Activated CD4-positive, CD25-positive, alpha-beta regulatory T cell treated with anti-CD3 and anti-CD28 coated beads, Interleukin-2, amount 50 U/mL, for 24 hours (primary cell): ENCODE measurements at places on chromosomes 4 and X.

DNA sequence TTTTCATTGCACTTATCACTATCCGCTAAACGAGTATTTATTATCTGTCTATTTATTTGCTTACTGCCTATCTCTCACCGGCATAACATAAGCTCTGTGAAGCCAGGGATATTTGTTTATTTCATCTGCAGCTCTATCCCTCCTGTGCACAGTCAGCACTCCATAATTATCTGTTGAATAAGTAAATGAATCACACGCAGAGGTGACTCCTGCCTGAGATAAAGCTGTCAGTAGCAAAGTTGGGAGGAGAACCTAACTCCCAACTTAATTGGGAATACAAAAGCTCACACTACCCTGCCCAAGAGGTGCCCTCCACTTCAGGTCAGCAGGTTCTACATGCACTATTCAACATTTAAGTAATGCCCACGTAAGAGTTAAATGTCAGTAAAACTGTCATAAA lies 85.7 kb downstream of the CORIN start:
- no peak for ATAC-seq

DNA sequence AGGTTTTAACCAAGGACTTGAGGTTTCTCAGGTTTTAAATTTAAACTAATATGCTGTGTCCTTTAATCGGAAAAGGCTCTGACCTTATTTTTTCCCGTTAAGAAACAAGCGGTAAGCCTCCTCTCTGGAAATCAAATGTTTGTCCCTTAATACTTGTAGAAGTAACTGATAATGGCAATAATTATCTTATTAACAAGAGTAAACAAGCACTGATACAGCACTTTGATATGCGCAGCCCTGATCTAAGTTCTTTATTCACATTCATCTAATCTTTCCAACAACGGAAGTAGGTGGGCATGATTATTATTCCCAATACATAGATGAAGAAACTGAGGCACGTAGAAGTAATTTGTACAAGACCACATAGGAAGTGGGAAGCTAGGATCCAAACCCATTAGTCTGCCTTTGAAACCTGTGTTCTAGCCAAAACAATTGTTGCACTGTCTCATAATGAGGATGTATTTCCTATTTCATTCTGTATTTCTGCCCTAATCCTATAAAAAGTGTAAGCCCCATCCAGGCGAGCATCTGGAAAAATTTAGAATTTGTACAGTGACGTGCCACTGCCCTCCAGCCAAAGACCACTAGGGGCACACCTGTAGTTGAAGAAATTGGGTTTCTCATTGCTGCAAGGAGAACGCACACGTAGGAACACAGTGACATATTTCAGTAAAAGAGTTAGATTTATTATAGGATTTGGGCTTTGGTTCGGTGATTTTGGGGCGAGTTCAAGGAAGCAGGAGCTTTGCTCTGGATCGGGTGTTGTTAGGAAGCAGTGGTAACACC lies 606 bp downstream of the CXorf58 start:
- no peak for ATAC-seq

- ATAC-seq, result no peak
These were observed 77.0 kb upstream of the ARMCX2 start for GRCh38 chrX:101736651-101737050.

DNA sequence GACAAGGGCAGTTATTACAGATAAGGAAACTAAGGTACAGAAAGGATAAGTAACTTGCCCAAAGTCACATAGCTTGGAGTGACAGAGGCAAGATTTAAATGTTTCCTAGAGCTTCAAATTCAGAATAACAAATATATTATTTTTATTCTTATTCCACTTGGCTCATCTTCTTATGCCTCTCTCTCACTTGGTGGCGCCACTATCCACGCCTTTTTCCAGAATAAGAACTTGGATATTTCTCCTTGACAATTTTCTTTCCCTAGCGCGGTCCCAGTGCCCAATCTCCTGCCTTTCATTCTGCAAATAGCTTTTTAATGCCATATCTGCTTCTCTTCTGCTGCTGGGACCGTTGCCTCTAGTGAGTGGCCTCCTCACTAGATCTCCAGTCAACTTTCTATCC lies 78.5 kb downstream of the MSN start:
- no peak for ATAC-seq

DNA sequence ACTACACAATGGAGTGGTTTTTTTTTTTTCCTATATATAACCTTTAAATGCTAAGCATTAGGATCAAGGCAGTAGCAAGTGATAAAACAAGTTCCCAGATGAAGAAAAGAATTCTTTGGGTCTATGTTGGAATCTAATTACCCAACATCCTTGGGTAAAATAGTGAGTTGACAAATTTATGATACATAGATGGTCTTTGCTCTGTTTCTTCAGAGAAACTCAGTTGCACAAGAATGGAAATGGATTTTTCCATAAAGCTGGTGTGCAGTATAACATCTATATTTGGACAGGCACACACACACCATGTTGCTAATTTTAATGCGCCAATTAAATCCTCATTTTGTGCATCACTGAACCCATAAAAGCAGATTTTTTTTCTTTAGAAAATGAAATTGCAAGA lies 137.0 kb upstream of the MED14 start:
- ATAC-seq, result no peak
